Glutamatergic neuron (in vitro differentiated cells): ENCODE measurements at places on chromosomes 7 and 10. TPM values are rescaled to one million over a fixed set of nuclear protein-coding genes. Genes with fewer than 3 reads are reported as not detected.

ADAMTS14 gene
- total RNA-seq = 29.8 TPM

SLF2 gene
- total RNA-seq = 35.9 TPM

IDI2 gene
- not detected for total RNA-seq

MINDY3 gene
- 45.6 TPM for total RNA-seq

TEX47 gene
- total RNA-seq = not detected

AEBP1 gene
- total RNA-seq = 35.4 TPM

PTPN12 gene
- 106 TPM for total RNA-seq

RSU1 gene
- total RNA-seq = 59.4 TPM
